ENCODE measurements at places on chromosomes 7 and 10.

DNA sequence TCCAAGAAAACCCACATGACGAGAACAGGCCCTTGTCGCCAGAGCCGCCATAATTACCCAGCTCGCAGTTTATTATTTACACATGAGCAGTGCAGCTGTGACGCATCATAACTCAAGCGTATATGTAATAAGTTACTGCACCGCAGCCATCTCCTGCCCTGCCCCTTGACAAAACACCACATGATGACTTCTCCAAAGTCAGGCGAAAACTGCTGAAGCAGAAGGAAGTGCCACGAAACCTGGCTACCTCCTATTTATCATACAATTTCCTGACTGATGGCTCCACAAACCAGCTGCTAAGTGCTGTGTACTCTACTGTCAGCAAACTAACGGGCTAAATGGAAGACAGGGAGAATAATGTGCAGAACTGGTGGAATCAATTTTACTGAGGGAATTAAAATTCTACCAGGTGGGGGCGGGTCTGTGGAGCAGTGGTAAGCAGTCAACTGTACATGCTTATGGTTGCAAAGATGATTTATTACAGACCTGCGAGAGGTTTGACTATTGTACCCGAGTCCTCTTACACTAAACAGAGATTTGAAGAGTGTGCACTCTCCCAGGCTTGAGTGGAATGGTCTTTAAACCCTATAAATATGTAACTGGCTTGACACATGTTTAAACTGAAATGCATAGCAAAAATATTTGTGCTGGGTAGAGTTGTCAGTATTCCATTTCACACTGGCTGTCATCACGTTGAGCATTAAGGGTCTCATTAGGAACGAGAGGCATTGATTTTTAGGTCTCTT lies 156.0 kb downstream of the GLI3 start:
- no peak for DNase-seq

- no peak for DNase-seq
Measured at GRCh38 chr10:34280599-34281374, 534.3 kb downstream of the PARD3 start.

- no peak for DNase-seq
Measured at GRCh38 chr10:105615715-105616365, 974.8 kb downstream of the SORCS3 start.

DNA sequence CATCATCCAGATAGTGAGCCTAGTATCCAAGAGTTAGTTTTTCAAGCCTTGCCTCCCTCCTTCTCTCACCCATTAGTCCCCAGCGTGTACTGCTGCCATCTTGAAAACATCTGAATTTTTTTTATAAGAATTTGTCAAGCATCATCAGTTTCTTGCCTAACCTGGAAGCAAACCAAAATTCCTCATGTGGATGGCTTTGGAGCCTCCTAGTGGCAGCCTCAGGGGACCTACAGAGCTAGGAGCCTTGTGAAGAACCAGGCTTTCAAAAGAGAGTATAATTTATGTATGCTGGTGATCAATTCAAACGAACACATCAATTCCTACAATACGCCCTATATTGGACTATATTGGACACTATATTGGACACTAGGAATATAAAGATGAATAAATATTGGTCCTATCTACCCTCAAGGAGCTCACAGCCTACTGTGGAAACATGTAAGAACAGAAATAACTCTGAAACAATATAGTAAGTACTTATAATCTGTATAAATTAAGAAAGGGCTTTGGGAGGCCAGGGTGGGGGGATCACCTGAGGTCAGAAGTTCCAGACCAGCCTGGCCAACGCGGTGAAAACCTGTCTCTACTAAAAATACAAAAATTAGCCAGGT lies 63.4 kb downstream of the HPSE2 start:
- no peak for DNase-seq

- DNase-seq: no peak
Measured at GRCh38 chr7:141436575-141437075, 114.6 kb upstream of the AGK start.

GRCh38 chr7:31487476-31487875 lies 26.4 kb upstream of the ITPRID1 start:
- no peak for DNase-seq

GRCh38 chr10:71064413-71065118 lies 147.8 kb upstream of the UNC5B start:
- DNase-seq: no peak

GRCh38 chr10:128884496-128885072 lies 582.5 kb upstream of the MGMT start:
- no peak for DNase-seq

DNA sequence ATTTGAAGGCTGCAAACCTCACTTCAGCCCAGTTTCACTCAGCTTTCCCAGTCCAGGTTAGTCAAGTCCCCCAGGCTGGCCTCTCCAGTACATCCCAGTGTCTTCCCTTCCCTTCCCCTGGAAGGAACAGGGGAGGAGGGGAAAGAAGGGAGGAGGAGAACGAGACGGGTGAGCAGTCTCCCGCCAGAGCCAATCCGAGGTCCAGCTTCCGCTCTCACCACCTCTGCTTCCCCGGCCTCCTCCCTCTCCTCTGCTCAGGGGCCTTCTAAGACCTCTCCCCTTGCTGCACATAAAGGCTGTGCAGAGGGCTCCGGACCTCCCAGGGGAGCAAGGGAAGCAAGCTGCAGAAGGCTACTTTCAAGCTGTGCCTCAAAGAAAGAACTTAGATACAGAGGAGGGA lies 4.1 kb downstream of the ATG9B start:
- no peak for DNase-seq

GRCh38 chr10:88428442-88428841 lies 154.7 kb downstream of the RNLS start:
- no peak for DNase-seq

- no peak for DNase-seq
Measured at GRCh38 chr7:154978017-154978416, 24.9 kb downstream of the PAXIP1 start.

DNA sequence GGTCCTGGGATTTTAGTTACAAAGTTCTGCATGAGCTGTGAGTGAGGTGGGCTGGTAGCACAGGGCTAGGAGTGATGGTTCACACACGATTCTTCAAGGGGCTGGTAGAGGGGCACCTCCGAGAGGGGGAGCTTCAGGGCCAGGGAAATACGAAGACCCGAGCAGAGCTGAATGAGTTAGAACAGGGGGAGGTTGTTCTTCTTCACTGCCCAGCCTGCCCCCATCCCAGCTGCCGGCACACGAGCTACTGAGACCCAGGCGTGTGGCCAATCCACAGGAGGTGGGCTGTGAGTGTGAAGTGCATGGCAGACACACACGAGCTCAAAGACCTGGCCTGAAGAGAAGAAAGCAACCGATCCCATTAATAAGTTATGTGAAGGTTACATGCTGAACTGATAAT lies 256.2 kb upstream of the ZNF32 start:
- DNase-seq: no peak

DNA sequence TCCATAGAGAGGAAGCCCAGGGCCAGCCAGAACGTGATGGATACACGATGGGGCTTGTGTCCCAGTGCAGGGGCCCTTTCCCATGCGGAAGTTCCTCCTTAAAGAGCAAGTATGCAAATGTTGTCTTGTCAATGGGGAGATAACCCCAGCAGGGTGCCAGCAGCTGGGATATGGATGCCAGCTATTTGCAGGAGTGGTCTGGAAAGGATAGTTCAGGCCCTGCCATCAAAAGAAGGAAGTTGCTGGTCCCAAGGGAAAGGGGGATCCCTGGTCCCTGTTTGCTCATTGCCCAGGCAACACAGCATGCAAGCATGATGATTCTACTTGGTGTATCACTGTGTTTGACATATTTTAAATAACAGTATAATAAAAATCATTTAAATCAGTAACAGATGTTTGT lies 73.1 kb upstream of the HECW1 start:
- no peak for DNase-seq

DNA sequence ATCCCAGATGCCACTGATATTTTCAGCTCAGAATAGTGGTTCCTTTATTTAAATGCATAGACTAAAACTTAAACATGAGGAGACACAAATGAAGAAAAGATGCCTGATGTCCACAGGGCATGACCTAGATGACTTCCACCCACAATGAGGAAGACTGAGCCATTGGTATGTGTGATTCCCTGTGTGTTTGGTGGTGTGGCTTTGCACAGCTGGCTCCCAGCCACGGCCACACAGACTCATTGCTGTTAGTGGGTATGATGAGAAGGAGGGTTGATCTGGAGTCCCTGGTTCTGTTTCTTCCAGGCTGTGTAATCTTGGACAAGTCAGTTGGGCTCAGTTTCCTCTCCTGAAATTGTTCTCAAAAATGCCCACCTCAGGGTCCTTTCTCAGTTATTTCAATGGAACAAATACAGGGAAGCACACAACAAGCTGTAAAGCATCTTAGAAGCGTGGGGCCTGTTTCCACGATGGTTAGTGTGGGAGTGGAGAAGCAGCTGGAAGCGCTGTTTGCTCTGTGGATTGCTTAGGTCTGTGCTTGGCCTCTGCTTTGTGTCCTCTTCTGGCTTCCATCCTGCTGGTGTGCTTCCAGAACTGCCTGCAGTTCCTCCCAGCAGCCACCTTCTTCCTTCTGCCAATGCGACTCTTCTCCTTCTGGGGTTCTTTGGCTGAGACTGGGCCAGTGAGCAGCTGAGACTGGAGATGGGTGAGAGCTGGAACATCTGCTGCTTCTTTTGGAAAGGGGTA lies 303.7 kb downstream of the BMPER start:
- no peak for DNase-seq

- DNase-seq: no peak
Measured at GRCh38 chr7:35624299-35625186, 70.4 kb downstream of the HERPUD2 start.

DNA sequence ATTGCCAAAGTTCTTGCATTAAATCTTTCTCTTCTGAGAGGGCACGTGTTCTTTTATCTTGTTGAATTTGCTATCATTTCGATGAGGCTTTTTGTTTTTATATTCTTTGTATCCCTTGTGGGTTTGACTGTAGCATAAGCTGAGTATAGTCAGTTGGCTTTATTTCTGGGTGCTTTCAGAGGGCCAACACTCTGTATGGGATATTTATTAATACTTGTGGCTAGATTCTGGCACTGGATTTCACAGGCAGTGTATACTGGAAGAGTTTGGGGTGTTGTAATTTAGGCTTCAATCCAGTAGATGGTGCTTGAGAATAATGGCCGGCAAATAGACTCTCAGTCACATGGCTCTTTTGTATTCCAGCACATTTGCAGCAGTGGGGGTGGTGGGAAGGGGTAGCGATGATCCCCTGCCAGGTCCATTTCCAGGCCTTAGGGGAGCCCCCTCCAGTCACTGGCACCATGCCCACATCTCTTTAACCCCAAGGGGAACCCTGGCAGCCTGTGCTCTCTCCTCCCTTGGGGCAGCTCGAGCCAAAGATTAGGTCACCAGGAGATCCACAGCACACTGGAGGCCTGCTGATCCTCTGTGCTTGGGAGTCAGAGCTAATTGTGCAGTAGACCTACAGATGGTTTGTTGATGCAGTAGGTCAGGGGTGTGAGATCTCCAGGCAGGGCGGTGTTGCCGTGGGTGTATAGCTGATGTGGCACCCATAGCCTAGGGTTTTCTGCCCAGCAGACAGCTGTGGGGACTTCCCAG lies 81.8 kb downstream of the PTPN20 start:
- no peak for DNase-seq

- DNase-seq: no peak
Measured at GRCh38 chr10:43595739-43596298, 10.4 kb upstream of the ZNF485 start.

- DNase-seq: no peak
Measured at GRCh38 chr10:116765648-116766081, 23.3 kb upstream of the HSPA12A start.

GRCh38 chr10:80408242-80409101 lies at the start of gene PRXL2A:
Gene PRXL2A, plus strand, starts transcription at chr10:80408551. Its CDS starts 11,917 bp downstream, at chr10:80420468.
- DNase-seq: peak; percentile 29

- DNase-seq: peak; percentile 52
Measured at GRCh38 chr10:98357194-98357822, 57.7 kb downstream of the PYROXD2 start.

DNA sequence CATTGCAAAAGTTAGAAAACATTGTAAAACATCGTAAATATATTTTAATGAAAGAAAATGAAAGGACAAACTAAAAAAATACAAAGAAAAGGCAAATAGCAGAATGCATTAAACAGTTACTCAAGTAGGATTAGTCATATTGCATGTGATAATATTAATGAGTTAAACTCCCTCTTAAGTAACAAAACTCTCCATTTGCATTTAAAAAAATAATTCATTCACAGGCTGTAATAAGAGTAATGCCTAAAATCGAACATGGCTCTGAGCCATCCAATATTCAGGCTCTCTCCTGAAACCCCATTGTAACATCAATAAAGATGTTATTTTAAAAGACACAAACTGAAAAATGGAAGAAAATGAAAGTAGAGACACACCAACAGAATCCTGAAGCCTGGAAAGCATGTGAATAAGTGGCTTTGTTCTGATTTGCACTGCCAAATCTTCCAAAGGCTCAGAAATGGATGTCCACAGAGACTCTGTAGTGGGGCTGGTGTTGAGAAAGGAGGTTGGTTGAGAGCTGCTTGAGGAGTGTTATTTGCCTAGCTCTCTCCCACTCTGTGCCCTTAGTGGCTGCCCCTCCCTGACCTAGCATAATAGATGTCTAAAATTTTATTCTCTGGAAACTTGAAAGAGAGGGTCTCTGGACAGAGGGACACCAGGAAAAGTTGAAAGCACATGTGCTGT lies 268.3 kb upstream of the MEOX2 start:
- no peak for DNase-seq

DNA sequence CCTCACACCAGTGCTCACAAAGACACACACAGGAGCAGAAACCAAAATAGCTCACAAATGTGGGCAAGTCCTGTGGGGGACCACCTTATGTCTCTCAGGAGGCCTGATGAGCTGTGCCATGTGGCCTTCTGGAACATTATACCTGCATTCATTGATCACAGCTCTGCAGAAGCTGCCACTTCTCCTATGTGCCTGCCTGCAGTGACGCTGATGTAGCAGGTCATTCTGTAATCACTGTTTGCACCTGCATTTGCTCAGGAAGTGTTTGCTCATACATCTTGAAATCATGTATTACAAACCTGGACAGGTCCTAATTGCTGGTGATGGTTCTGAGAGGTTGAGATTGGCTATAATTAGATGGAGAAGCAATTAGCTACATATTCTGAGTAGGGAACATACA lies 310.2 kb downstream of the AUTS2 start:
- peak; percentile 73 for DNase-seq

DNA sequence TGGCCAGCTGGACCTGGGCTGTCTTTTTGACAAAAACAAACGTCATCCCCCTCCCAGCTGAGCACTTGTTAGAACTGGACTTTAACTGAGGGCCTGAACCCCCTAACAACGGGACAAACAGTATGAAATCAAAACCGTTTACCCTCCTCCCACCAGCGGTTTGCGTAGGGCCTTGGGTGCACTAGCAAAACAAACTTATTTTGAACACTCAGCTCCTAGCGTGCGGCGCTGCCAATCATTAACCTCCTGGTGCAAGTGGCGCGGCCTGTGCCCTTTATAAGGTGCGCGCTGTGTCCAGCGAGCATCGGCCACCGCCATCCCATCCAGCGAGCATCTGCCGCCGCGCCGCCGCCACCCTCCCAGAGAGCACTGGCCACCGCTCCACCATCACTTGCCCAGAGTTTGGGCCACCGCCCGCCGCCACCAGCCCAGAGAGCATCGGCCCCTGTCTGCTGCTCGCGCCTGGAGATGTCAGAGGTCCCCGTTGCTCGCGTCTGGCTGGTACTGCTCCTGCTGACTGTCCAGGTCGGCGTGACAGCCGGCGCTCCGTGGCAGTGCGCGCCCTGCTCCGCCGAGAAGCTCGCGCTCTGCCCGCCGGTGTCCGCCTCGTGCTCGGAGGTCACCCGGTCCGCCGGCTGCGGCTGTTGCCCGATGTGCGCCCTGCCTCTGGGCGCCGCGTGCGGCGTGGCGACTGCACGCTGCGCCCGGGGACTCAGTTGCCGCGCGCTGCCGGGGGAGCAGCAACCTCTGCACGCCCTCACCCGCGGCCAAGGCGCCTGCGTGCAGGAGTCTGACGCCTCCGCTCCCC lies at the start of gene IGFBP1:
Gene IGFBP1, plus strand, starts transcription at position 304 of the 808 bp plus-strand sequence. Its CDS starts 165 bp downstream, at position 469.
- DNase-seq: no peak

GRCh38 chr10:126290232-126290631 lies 98.0 kb downstream of the ADAM12 start:
- no peak for DNase-seq
